ENCODE measurements at places on chromosomes 7 and 10.

GRCh38 chr7:89926701-89927100 is 227.6 kb upstream of the STEAP1 start:
- no peak for DNase-seq

- no peak for DNase-seq
These were observed 113.6 kb downstream of the FAM53B start for GRCh38 chr10:124630551-124630950.

DNA sequence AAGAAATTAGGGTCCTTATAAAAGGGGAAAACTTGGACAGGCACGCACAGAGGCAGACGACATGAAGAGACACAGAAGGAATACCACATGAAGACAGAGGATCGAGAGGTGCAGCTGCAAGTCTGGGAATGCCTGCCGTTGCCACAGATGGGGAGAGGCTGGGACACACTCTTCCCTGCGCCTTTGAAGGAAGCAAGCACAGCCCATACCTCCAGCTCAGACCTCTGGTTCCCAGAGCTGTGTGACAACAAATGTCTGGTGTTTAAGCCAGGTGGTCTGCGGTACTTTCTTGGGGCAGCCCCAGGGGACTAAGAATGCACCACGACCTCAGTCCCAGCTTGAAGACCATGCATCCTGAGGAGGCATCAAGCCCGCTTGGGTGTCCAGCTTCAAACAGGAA is 18.3 kb downstream of the INSIG1 start:
- DNase-seq: no peak

GRCh38 chr7:116601426-116601825 is 70.6 kb upstream of the MET start:
- DNase-seq: no peak

DNA sequence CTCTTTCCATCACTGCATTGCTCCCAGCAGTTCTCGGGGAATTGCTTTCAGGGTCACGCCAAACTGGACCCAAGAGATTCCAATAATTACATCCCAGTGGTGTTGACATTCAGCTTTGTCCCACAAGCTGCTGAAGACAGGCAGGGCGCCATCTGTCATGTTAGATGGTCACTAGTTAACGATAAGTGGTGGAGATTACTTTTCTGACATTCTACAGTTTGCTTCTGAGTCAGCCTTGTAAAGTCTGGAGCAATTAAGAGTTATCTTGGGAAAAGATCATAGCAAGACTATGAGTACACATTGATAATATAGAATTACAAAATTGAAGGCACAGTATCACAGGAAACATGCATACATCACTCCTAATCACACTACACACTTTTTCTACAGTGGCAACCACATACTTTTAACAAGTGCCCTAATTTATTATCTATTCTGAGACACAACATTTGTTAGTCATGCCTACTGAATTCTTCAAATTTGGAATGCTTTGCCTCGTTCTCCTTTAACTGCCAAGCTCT is 41.9 kb downstream of the SEMA3C start:
- peak; percentile 37 for DNase-seq

DNA sequence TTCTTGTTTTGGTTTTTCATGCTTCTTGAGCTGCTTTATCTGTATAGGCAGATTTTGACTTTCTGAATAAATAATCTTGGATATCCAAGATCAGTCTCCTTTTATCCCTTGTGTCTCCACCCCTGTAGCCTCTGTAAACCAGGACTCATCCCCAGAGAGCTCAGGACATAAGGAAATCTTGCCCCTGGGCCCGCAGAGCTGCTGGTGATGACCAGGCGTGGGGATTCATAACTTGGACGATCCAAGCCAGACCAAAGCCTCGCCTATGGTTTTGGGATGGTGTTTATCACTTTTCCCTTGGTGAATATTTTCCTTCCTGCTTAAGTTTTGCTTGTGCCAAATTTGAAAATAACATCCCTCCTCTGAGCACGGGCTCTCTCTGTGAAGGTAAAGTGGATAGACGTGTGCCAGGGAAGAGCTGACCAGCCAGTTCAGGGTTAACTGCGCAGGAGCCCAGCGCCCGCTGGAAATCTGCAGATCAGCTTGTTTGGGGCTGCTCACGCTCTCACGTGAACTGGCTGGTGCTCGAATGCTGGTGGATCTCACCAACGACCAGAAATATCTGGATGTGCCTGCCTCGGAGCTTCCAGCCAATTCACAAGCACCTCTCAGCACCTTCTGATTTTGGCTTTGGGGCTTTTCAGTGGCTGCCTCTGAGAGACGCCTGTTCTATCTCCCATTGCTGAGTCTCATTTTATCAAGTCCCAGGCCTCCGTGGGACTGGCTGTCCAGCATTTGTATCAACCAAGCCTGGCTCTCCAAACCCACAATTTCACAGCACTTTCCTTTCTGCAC is 132.1 kb upstream of the BTBD16 start:
- DNase-seq: no peak

- no peak for DNase-seq
These were observed 146.3 kb downstream of the DIP2C start for GRCh38 chr10:543131-543530.
